ENCODE measurements at places on chromosomes 4 and X. TPM values are rescaled to one million over a fixed set of nuclear protein-coding genes. Genes with fewer than 3 reads are reported as not detected.

SMIM10 gene
- total RNA-seq = 5.3 TPM

DNA sequence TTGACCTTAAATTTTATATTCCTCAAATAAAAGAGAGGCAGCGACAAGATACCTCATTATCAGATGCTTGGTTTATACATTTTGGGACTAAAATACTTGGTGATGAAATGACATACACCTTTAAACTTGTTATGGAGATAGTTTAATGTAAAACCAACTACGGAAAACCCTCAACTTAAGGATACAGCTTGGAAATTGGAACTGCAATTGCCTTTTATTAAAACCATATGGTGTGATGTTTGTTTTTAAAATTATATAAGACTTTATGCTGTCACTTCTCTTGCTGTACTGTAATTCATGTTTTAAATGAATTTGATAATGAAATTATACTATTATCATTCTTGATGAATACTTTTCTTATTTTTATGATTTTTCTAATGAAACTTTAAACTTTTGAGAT lies 25.9 kb downstream of the METTL14 start:
- no peak for DNase-seq

DNA sequence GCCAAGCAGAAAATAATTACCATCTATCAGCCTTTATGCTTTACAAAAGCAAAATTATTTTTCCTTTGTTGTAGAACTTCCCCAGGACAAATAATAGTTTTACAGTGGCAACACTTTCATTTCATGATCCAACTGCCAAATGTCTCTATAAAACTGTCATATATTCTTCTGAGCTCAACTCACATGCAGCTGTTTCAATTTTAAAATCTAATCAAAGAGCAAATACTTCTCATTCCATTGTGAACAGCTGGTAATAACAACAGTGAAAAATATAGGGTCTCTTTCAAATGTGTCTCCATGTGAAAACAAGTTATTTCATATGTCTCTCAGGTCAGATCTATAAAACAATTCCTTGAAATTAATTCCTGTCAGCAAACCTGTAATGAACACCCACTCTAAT lies 270.6 kb upstream of the SLC7A11 start:
- no peak for DNase-seq

GRCh38 chr4:73193155-73193554 lies 65.4 kb downstream of the ANKRD17 start:
- DNase-seq = no peak

All from left ventricle myocardium superior (tissue), 1 donor.